ENCODE measurements at places on chromosomes 13 and 19. TPM values are rescaled to one million over a fixed set of nuclear protein-coding genes. Genes with fewer than 3 reads are reported as not detected.

GRCh38 chr13:48559638-48560320 lies 26.9 kb upstream of the RCBTB2 start:
- no peaks in the 10 kb centered on the region for H3K4me1 ChIP-seq
- no peaks in the 10 kb centered on the region for H3K36me3 ChIP-seq
- no peak overlapping the region for H3K27ac ChIP-seq
- DNase-seq: no peak
- peaks cover 2% of the 10 kb centered on the region for H3K27me3 ChIP-seq
- H3K4me3 ChIP-seq: no peak overlapping the region

DNA sequence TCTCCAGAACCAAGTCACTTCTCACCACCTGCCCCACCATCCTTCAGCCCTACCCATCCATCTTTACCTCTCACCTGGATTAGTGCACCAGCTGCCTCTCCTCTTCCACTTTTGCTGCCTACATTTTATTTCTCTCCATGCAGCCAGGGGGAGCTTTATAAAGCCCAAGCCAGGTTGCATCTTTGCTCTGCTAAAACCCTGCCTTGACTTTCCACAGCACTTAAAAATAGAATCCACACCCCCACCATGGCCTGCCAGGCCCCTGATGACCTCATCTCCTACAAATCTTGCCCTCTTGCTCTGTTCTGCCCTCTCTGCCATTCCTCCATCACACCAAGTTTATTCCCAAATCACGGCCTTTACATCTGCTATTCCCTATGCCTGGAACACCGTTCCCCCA lies 1.8 kb downstream of the HOOK2 start:
- no peaks in the 10 kb centered on the region for H3K27me3 ChIP-seq
- no peaks in the 10 kb centered on the region for H3K36me3 ChIP-seq

DNA sequence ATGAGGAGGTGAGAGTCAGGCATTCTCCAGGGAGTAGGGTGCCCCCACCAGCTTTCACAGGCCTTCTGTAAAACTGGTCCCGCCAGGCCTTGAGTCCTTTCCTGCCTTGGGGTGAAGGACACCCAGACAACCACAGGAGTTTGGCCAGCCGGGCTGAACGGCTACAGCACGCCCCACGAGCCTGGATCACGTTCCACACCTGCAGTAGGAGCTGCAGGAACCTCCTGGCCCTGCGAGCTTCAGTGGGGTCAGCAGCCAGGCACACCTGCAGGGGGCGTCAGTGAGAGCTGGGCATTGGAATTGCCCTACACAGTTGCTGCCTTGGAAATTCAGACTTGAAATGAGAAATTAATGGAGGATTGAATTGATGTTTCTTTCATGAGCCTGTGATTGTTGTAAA lies 45.7 kb downstream of the COL4A2 start:
- H3K36me3 ChIP-seq: no peaks in the 10 kb centered on the region
- H3K4me3 ChIP-seq: no peak overlapping the region
- no peak overlapping the region for H3K27ac ChIP-seq
- no peaks in the 10 kb centered on the region for H3K27me3 ChIP-seq
- H3K4me1 ChIP-seq: peaks cover 1% of the 10 kb centered on the region

GRCh38 chr13:105035092-105035491 lies 1500.4 kb downstream of the EFNB2 start:
- DNase-seq: no peak
- H3K4me3 ChIP-seq: no peak overlapping the region
- no peaks in the 10 kb centered on the region for H3K4me1 ChIP-seq

GRCh38 chr13:75395901-75396300 lies 86.1 kb downstream of the TBC1D4 start:
- no peak for DNase-seq
- no peaks in the 10 kb centered on the region for H3K4me1 ChIP-seq
- no peak overlapping the region for H3K4me3 ChIP-seq
- no peak overlapping the region for H3K27ac ChIP-seq
- H3K27me3 ChIP-seq: no peaks in the 10 kb centered on the region

DNA sequence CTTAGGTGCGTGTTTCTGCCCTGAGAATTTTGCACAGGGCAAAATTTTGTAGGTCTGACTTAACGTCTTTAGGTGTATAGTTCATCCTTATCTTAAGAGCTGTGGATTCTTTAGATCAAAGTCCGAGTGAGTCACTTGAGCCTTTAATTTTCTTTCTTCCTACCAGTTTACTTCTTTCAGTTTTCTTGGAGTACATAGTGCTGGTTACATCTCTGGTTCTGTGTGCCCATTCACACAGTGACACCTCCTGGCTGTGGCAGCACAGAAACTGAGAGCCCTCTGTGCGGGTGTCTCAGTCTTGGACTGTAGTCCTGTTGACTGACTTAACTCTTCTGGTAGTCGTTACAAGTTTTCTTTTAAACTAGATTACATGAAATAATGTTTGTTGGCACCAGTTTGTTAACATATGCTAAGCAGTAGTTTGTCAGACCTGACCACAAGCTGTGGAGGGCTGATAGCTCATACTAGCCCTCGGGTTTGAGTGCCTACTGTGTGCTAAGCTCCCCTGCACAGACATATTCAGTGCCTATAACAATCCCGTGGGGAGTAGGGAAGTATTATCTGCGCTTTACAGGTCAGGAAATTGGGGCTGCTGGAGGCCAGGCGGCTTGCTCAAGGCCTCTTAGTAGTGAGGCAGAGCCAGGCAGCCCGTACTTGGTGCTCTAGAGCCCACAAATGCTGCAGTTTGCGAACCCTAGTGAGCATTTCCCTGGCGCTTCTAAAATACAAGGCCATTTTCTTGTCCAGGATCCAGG lies 1.6 kb downstream of the GATAD2A start:
- H3K4me1 ChIP-seq: peaks cover 1% of the 10 kb centered on the region
- no peaks in the 10 kb centered on the region for H3K36me3 ChIP-seq
- H3K4me3 ChIP-seq: peak overlapping the region; percentile 91
- DNase-seq: no peak
- H3K27me3 ChIP-seq: no peaks in the 10 kb centered on the region

DNA sequence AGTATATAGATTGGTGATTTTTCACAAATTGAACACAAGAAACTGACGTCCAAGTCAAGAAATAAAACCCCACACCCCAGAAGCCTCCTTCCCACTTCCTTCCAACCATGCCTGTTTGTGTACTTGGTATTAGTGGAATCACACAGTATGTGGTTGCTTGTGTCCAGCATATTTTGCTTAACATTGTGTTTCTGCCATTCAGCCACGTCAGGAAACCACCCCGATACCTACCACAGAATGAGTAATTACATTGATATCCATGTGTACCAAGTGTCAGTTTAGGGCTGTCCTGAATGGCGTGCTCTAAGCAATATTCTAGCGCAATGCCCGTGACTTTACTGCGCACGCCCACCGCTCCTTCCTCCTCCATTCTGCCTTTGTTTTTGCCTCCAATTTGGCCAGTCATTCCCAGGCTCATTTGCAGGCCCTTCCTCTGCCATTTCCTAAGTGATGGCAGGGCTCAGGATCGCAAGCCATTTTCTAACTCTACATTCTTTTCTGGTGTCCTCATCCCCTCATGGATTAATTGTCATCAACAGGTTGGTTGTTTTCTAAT lies 25.9 kb upstream of the MPHOSPH8 start:
- DNase-seq: no peak
- H3K36me3 ChIP-seq: no peaks in the 10 kb centered on the region
- no peak overlapping the region for H3K27ac ChIP-seq
- no peak overlapping the region for H3K4me3 ChIP-seq
- H3K4me1 ChIP-seq: no peaks in the 10 kb centered on the region

DNA sequence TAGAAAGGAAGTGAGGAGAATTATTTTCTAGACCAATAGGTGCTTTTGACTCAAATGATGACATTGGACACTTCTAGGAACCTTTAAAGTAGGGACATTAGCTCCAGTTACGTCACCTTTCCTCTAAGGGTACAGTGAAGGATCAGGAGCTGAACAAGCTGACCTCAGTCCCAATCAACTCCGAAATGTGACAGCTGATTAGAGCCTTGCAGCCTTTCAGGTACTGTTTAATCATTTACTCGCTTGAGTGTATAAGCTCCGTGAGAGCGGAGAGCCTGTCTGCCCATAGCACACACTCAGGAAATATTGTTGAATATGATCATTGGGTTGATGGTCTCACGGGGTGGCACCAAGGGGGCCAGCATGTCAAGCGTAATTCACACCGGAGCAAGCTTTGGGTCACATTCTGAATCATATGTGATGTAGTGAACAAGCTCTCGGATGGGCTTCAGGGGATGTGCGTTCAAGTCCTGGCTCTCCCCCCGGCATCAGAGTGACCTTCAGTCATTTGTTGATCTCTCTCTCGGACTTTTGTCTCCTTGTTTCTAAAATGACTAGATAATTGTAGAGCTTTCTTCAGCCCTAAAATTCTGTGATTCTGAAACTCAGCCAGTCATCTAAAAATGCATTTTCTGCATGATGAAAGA lies 141.9 kb downstream of the ZIC5 start:
- no peaks in the 10 kb centered on the region for H3K4me1 ChIP-seq
- no peaks in the 10 kb centered on the region for H3K36me3 ChIP-seq
- H3K4me3 ChIP-seq: no peak overlapping the region

DNA sequence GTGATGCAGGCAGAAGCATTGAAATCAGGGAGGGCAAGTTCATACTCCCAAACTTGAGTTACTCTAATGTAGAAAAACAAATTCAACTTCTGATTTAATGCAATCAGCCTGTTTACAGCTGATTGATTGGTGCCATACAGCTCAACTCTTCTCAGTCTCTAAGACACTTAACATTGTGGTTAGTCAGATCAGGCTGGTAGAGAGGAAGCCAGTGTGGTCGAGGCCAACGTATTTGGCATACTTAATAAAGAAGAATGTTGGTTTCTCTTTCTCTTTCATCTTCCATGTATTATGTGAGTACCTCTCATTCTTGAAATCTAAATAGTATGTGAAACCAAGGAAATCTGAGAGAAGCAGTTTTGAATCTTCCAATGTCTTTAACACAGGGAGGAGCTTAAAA lies 255.0 kb upstream of the SLITRK1 start:
- H3K4me1 ChIP-seq: no peaks in the 10 kb centered on the region
- no peak overlapping the region for H3K27ac ChIP-seq
- no peaks in the 10 kb centered on the region for H3K27me3 ChIP-seq
- no peak for DNase-seq

DNA sequence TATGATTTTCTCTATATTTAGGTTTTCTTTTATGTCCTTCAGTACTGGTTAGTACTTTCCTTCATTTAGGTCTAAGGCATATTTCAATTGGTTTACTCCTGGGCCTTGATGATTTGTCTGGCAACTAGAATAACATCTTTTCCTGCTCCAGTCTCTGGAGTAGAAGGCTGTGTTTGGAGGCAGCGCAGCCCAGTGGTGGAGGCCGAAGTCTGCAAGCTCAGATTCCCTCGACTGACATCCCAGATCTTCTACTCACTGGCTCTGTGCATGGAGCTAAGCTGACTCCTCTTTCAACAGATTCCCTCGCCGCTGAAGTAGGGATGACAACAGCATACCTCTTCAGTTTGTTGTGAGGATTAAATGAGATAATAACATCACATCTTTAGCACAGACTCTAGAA lies 141.0 kb downstream of the RAP2A start:
- peaks cover 1% of the 10 kb centered on the region for H3K4me1 ChIP-seq
- no peak for DNase-seq
- no peaks in the 10 kb centered on the region for H3K27me3 ChIP-seq
- no peak overlapping the region for H3K27ac ChIP-seq

GRCh38 chr13:26680123-26680450 lies 80.5 kb downstream of the GPR12 start:
- H3K36me3 ChIP-seq: peaks cover 6% of the 10 kb centered on the region
- peak overlapping the region; percentile 7 for H3K27ac ChIP-seq
- no peaks in the 10 kb centered on the region for H3K4me1 ChIP-seq
- H3K4me3 ChIP-seq: no peak overlapping the region
- DNase-seq: no peak
- H3K27me3 ChIP-seq: no peaks in the 10 kb centered on the region

DNA sequence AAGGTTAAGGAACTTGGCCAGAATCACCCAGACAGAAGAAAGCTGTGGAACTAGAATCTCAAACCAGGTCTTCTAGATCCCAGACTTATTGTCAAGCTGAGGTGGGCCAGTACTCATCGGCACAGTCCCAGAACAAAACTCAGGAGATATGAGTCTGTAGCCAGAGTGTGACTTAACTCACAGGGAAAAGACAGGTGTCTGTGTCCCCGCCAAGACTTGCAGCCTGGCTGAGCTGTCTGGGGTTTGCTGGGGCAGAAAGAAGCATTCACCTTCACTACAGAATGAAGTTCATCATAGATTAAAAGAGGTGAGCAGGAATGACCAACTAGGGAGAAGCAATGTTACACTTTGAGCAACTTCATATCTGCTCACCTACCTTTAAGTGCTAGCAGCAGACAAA lies 257.2 kb downstream of the FOXO1 start:
- no peaks in the 10 kb centered on the region for H3K27me3 ChIP-seq
- H3K27ac ChIP-seq: no peak overlapping the region
- no peak overlapping the region for H3K4me3 ChIP-seq
- H3K4me1 ChIP-seq: no peaks in the 10 kb centered on the region
- H3K36me3 ChIP-seq: no peaks in the 10 kb centered on the region

Gene FBXO17
- polyA plus RNA-seq: 8.3 TPM

Gene FLT1
- polyA plus RNA-seq: 0.69 TPM
